ENCODE measurements at places on chromosomes 2 and 18.

- DNase-seq, result no peak
Observed at GRCh38 chr2:202782940-202783558, 88.5 kb downstream of the ICA1L start.

DNA sequence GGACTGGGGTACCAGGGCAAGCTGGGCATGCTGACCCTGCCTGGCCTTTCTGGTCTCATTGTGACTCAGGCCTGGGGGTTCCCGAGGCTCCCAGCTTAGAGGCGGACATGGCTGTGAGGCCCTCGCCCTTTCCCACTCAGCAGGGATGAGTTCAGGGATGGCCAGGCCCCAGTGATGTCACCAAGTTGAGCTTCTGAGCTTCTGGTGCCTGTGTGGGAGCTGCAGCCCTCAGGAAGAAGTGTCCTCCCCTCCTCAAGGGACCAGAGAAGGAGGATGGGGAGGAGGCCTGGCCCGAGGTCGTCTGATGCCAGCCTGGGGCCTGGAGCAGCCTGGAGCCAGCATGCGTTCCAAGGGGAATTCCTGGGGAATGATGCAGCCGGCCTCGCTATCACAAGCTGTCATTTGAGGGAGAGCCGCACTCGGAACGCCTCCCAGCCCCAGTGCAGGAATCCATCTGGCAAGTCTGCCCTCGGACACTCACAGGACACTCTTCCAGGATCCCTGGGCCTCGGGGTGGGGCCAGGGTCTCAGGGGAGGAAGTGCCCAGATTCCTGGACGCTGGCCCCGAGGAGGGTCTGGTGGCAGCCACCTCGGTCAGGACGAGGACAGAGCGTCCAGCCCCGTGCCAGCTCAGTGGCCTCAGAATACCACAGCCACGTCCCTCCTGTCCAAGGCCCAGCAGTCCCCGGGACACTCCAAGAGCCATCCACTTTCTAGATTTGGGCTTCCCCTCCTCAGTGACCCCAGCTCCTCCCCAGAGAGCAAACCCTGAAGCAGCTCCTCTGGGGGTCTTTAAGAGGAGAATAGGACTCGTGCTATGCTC, 61.2 kb upstream of the GPC1 start:
- no peak for DNase-seq

DNA sequence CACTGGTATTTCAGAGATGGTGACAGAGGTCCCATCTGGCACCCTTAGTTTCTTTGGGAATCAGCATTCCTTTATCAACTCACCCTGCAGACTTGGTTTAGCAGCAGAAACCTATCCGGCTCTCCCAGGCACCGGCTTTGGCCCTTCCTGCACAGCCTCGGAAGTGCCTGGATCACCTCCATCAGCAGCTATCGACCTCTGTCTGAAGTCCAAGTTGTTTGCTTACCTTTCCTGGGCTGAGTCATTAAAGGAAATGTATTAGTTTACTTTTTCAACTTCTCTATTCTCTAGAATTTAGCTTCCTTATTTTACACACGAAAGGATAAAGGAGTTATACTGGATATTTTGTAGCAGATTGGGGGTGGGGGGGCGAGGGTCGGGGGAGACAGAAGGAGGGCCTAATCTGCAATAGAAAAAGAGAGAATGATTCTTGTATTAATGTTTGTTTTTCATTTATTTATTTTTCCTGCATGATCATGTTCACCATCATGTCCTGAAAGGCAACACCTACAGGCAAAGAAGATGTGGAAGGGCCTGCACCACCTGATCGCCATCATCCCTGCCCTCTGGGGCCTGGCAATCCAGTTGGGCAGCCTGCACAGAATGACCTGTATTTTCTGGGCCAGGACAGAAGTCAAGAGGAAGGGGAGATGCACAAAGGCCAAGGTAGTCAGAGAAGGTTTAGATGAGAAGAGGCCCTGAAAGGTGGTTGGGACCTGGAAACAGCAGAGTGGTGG, 22.1 kb upstream of the MAT2A start:
- DNase-seq, result no peak

DNA sequence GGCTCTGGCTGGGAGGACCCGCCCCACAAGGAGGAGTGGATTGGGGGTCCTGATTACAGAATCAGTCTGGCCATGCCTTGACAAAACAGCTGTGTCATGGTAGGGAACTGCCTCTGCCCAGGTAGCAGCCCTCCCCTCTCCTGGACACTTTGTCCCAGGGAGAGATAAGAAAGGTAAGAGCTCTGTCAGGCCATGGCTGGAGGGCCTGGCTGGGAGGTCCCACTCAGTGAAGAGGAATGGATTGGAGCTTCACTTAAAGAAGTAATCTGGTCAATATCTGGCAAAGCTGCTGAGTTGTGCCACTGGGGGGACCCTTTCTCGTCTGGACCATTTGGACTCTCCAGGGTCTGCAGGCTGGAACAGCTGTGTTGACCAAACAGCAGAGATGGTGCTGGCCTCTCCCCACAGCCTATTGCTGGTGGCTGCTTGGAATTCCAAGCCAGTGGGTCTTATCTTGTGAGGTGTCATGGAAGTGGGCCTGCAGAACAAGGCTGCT, 75.4 kb downstream of the EPC2 start:
- no peak for DNase-seq

GRCh38 chr2:156673333-156673615, 237.1 kb downstream of the GPD2 start:
- no peak for DNase-seq

DNA sequence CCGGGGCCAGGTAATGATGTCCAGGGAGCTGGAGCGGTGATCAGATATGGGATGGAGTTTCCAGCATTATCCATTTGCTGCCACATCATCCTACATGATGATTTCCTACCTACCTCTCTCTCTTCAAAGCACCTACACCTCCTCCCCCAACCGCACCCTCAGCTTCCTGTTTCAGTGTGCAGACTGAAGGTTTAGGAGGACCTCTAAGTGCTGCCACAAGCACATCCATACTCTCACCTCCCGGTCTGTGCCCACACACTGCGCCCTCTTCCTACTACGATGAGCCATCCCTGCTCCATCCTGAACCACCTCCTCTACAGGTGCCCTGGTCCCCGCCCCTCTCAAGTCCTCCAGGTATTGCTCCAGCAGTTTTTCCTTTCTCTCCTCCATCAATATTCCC, 123.7 kb downstream of the ALPK2 start:
- DNase-seq, result no peak

DNA sequence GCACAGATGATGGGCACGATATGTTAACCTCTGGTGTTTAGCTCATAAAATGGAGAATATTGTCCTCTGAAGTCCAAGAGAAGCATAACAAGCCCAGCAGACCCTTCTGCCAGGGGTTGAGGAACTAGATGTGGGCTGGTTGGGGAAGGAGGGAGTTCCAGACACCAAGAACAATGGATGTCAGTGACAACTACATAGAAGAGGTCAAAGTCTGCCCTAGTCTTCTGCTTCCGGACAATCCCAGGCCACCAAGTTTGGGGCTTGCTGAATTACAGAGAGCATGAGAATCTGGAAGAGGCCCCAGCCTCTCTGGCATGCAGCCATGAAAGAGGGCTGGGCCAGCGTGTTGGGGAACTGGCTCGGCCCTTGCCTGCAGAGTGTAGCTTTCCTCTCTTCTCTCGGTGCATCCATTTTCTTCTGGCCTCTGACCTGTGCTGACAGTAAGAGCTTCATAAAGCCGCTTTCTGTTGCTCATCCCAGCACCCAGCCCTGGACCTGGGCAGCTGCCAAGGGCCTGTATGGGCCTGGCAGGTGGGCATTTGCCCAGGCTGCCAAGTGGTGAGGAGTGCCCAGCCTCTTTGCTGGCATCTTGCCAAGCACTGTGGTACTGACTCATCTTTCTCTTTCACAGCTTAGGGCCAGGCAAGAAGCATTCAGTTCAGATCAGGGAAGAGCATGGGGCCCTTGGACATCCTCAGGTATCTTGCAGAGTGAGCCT, 14.6 kb upstream of the LAPTM4A start:
- no peak for DNase-seq

GRCh38 chr2:197121255-197121654, 189.3 kb downstream of the ANKRD44 start:
- DNase-seq, result no peak

DNA sequence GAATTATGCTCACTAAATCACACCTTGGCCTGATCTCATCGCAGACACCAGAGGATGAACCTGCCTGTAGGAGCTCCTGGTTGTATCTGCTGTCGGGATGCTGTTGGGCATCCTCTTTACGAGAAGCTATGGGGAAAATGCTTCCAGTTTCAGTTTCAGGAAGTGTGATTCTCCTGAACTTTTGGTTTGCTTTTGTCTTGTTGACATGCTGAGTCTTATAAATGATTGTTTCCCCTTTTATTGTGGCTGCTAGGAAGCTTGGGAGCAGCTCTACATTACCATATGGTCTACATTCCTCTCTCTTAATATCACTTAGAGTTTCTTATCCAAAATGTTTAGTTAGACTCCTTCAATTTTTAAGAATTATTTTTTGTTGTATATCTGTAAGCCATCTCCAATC, 227.5 kb downstream of the MTX2 start:
- no peak for DNase-seq

DNA sequence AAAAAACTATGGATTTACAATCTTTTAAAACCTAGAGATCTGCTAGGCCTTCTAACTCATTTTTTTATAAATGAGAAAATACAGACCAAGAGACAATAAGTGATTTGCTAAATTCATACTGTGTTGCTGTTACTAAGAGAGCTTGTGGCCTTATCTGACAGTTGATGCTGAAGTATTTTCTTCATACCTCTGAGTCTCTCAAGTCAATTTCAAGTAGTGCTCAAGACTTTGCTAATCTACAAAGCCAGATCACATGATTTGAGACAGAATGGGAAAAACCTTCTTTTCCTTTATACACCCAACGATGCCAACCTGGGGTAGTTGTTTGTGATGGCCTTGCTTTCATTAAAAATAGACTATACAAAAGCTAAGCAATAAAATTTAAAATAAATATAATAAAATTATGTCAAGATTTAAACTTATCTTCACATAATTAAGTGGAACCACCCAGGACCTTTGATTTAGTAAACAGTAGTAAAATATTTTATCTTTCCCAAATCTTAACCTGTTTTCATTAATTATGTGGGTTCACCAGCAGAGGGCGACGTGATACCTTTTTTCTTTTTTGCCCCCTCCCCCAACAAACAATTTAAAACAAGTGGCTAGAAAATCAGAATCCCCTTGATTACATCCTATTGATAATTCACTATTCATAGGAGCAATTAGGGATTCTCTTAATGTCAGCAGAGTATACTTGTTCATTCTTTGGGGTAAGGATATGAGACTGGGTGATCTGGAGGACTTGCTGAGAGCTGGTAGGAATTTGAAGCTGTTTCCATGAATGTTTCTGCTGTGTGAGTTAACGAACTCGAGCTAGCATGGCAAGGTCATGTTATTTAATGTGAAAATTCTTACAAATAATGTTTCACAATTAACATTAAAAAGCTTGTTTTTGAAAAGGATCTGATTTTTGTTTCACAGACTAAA, 49.6 kb upstream of the SLC5A7 start:
- no peak for DNase-seq

DNA sequence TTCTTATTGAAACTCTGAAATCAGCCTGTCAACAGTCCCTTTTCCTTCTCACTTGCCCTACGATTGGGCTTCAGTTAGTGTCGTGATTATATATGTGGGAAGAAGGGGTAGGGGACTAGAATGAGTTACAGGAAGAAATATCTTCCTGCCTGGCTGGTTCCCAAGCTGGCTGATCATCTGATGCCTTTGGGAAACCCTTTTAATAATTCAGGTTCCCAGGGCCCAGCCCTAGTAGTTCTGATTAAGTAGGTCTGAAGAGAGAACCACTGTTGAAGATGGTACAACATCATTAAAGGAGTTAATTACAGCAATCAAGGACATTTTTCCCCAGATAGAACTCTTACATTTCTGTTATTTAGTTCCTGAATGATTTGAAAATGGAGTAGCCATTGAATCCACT, 110.1 kb upstream of the EML6 start:
- DNase-seq, result no peak

DNA sequence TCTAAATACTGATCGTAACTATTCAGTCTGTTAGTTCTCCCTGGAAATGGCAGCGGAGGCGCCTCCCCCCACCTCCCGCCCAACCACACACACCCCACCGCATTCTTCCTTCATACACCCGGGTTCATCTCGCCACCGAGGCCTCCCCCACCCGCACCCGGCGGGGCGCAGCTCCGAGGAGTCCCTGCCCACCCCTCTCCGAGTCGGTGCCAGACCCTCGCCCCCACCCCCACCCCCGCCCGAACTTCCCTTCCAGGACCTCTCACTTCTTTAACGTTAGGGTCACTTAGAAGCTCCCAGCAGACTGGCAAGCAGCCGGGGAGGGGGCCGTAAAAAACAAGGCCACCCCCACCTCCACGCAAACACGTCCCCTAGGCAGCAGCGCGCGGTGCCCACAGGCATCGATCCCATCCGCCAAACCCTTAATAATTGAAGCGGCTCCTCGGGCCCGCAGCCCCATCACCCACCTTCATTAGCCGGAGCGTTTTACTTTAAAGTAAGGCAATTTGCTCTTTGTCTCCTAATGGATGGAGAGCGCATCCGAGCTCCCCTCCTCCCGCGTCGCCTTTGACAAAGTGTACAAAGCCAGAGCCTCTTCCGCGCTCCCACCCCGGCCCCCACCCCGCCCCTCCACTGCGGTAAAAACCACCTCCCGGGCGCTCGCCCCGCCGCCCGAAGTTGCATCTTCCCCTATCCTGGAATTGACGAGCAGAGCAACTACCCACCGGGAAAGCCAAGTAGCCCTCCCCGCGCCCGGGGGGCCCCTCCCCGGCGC, 624 bp downstream of the ZNF516 start:
- DNase-seq, result no peak

- DNase-seq, result no peak
Observed at GRCh38 chr2:221070106-221070505, 502.0 kb downstream of the EPHA4 start.

DNA sequence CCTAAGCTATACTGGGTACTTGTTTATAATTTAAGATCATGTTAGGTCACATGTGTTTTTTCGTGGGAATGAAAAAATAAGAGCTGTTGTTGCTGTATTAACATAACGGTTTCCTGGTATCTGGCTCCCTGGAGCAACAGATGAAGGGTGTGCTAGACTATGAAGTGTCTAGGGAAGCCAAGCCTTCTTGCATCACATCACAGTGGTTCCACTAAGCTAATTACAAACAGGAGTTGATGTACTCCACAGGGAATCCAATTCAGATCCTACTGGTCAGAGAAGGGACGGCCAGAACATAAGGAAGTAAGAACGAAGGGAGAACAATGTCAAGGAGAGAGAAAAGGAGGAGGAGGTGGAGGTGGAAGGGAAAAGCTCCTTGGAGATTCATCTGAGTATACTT, 193.0 kb upstream of the CYP26B1 start:
- DNase-seq, result no peak

DNA sequence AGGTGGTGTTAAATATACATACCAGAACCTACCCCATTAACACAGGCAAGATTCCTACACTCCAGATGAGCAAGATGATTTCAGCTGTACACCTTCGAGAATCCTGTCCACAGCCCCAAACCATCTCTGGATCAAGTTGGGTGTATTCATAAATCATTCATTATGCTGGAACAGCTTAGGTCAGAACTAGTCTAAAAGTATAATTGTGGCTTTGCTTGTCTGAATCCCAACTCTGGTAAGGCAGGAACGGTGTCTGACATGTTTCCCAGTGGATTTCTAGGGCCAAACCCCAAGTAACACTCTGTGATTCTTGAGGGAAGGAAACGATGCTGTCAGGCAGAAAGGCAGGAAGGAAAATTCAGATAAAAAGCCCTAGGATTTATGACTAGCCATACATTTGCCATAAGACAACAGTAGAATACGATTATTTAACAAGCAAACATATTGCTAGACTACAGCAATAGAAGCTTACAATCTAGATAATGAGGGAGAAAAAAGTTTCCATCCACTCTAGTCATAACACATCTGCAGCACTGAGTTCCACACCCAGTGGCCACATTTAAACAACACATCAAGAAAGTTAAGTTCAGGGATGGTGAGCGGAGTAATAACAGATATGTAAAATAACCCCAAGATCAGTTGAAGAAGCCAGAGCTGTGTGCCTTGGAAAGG, 444.8 kb downstream of the RND3 start:
- DNase-seq, result no peak

Data from left renal pelvis (tissue), 4 donors.